Activated CD4-positive, alpha-beta memory T cell treated with anti-CD3 and anti-CD28 coated beads for 36 hours (primary cell): ENCODE measurements at places on chromosomes 16 and 17. TPM values are rescaled to one million over a fixed set of nuclear protein-coding genes. Genes with fewer than 3 reads are reported as not detected.

DNA sequence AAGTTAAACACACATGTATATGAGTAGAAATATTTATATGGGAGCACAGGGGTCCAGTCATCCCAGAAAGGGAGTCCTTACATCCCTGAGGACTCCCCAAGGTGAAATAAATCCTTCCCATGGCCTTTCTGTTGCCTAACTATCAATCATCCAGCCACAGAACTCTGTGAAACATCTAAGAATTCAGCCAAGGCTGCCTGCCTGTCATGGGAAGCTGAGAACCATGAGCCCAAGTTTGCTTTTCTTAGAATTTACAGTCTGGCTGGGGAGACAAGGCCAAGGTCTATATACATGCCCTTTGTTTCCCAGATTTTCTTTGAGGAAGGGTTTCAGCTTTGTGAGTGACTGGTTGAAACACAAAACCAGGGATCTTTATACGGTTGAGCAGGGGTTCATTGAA lies 15.8 kb downstream of the MYL4 start:
- no peak for DNase-seq

- no peak for DNase-seq
Measured at GRCh38 chr16:66175058-66175457, 191.4 kb upstream of the CDH5 start.

DNA sequence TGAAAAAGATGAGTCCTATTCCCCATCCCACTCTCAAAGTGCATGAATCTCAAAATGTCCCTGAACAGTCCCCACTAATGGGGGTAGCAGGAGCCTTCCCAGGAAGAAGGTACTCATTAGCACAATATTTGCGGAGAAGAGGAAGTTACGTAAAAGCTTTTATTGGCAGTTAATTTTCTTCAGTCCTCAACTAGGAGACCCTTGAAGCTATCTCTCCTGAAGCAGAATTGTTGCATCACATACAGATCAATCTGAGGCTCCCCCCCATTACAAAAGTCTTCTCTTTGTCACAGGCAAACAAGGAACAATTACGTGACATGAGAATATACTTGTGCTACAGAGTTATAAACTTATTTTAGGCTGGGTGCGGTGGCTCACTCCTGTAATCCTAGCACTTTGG lies 14.2 kb downstream of the SLFN12L start:
- DNase-seq, result no peak

SYCE1L gene
- total RNA-seq, result 5.0 TPM

GRCh38 chr17:13736916-13737315 lies 135.2 kb upstream of the HS3ST3A1 start:
- no peak for DNase-seq

GNAO1 gene
- 1.3 TPM for total RNA-seq
